Activated CD4-positive, alpha-beta T cell treated with anti-CD3 and anti-CD28 coated beads, Interleukin-2, amount 50 U/mL, for 48 hours (primary cell): ENCODE measurements at places on chromosomes 13 and 19.

GRCh38 chr13:32255724-32256109 is 59.4 kb downstream of the ZAR1L start:
- DNase-seq, result no peak

GRCh38 chr19:41552558-41552957 is 23.4 kb upstream of the CEACAM21 start:
- no peak for DNase-seq

GRCh38 chr13:59247171-59247570 is 916.6 kb downstream of the DIAPH3 start:
- DNase-seq, result no peak

DNA sequence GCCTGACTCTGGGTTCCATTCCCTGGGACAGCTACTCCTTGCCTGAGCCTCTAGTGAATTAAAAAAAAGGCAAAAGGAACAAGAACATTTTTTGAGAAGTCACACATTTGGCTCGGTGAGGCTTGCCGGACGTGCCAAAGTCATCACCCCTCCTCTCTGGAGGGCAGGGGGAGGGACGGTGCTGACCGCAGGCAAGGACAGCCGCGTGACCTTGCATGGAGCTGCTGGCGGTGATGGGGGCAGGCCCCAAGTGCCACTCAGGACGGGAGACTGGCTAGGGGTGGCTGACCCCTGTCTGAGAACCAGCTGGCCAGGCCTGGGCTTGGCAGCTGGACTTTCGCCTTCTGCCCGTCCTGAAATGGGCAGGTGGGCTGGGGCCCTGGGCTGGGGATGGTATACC is 26.4 kb downstream of the MAP2K2 start:
- no peak for DNase-seq

DNA sequence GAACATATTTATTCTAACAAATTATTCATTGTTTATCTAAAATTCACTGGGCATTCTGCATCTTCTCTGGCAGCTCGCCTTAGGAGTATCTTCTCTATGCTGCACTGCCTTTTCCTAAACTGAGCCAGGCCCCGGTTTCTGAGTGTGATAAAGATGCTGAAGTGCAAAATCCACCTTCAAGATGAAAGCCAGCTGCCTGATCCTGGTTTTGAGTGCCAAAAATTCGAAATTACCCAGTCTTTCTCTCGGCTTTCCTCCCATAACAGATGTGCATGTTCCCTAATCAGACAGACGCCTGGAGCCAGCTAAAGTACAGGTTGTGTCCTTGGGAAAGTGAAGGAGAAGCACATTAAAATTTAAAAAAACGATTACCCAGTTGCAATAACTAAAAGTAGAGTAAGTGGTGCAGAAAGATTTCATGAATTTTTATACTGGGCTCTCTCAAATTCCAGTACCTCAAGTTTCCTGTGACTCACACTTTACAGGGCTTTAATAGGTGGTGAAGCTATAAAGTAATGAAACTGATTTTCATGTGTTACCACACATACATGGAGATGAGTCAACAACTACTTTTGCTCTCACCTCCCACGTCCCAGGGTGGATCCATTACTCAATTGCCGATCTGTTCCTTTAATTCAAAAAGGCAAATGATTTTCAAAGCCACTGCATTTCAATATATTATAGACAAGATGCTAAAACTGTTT is 65.0 kb upstream of the GTF2F2 start:
- DNase-seq, result peak; percentile 59

DNA sequence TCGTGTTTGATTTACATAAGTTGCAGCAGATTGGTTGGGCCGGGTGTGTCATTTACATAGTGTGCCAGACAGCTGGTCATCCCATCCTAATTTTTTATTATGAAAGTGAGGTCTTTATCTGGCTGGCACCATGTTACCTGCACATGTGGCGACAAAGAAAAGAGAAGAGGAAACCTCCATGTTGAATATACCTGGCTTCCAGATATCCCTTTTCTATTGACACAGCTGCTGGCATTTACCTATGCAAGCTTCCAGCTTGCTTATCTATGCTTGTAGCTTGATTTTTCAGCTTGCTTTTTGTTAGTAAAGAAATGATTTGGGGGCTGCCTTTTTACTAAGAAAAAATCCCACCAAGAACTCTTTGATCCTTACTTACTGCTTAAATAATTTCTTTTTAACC is 681.3 kb upstream of the SLITRK1 start:
- no peak for DNase-seq

GRCh38 chr19:12698138-12698537 is 1.7 kb upstream of the FBXW9 start:
- DNase-seq, result no peak

GRCh38 chr13:110307767-110308655 is 927 bp downstream of the COL4A2 start:
- DNase-seq, result no peak

- no peak for DNase-seq
These were observed 111.2 kb downstream of the GADD45B start for GRCh38 chr19:2587001-2587719.

DNA sequence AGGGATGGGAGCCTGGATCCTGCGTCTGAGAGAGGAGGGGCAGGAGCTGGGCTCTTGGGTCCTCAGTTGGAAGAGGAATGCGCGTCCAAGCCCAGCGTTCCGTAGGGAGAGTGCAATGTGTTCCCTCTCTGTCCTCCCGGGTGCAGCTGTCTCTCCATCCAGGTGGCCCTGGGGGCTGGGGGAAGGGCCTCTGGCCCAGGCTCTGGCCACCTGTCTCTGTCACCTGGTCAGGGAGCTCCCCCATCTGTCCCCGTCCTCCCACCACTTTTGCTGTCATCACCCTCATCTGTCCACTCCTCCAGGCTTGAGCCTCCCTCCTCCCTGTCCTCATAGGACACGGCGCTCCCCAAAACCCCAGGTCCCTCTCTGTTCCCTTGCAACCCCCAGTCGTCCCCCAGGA is 3.7 kb upstream of the SBK2 start:
- DNase-seq, result no peak

GRCh38 chr13:43648733-43649132 is 138.0 kb downstream of the ENOX1 start:
- no peak for DNase-seq

- peak; percentile 73 for DNase-seq
These were observed 25.9 kb downstream of the RCN3 start for GRCh38 chr19:49553451-49554271.

DNA sequence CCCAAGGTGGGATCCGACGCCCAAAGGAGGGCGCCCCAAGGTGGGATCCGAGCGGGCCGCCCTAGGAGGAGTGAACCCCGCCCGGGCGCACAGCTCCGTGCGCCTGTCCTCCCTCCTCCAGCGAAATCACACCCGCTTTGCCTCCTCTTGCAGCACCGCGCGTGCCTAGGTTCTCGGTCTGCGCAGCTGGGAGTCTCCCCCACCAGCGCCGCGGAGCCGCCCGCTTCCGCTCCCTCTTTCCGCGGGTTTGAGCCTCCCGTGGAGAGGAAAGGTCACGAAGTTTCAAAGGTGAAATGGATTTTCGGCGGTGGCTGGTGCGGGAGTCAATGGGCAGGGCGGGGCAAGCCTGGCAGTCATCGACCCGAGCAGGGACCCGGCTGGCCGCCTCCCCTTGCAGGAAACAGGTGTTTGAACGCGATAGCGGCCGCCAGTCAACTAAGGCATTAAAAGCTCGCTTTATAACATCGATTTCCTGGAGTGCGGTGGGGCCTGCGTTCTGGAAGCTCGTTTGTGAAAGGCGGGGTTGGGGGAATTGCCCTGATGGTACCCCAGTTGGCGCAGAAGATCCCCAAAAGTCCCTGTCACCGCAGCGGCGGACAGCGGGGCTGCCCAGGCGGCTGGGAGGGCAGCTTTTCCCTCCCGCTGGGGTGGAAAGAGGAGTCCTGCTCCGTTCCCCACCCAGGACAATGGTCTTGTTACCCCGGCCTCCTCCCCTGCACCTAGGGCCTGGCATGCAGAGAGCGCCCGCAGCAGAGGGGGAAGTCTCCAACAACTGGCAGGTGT is 9.0 kb upstream of the SOX1 start:
- no peak for DNase-seq

GRCh38 chr19:42185277-42185676 is 32.2 kb downstream of the DEDD2 start:
- no peak for DNase-seq

DNA sequence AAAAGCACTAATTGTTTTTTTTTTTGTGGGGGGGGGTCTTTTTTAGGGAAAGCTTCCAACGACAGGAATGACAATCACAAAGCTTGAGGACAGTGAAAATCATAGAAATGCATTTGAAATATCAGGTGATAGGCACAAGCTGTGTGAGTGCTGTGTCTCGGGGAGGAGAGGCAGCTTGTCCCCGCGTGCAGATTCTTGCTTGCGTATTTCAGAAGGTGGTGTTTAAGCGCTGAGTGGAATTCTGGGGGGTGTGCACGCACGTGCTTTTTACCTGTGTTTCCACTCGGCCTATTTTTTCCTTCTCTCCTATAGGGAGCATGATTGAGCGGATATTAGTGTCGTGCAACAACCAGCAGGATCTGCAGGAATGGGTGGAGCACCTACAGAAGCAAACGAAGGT is 40.2 kb upstream of the TEX29 start:
- DNase-seq, result no peak

GRCh38 chr13:50882816-50883435 is 26.7 kb upstream of the RNASEH2B start:
- DNase-seq, result no peak

GRCh38 chr19:38812009-38812840 is 520 bp downstream of the LGALS4 start:
- DNase-seq, result no peak

DNA sequence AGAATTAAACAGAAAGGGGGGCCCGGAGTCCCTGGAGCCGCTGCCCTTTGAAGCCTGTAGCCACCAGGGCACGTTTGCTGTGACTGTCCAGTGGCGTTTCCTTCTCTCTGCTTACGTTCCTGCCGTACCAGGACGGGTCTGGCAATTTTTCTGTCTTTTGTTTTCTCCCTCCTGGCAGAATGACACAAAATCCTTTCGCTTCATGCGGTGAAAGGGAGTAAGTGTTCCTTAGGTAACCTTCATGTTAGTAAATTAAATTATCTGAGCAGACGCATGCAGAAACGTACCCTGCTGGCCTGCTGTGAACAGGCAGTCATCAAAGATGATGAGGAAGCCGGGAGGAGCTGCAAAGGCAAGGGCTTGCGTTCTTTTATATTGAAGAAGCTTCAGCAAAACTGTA is 299.3 kb upstream of the ARGLU1 start:
- no peak for DNase-seq

- DNase-seq, result no peak
These were observed 6.5 kb upstream of the PTOV1 start for GRCh38 chr19:49844138-49845095.

DNA sequence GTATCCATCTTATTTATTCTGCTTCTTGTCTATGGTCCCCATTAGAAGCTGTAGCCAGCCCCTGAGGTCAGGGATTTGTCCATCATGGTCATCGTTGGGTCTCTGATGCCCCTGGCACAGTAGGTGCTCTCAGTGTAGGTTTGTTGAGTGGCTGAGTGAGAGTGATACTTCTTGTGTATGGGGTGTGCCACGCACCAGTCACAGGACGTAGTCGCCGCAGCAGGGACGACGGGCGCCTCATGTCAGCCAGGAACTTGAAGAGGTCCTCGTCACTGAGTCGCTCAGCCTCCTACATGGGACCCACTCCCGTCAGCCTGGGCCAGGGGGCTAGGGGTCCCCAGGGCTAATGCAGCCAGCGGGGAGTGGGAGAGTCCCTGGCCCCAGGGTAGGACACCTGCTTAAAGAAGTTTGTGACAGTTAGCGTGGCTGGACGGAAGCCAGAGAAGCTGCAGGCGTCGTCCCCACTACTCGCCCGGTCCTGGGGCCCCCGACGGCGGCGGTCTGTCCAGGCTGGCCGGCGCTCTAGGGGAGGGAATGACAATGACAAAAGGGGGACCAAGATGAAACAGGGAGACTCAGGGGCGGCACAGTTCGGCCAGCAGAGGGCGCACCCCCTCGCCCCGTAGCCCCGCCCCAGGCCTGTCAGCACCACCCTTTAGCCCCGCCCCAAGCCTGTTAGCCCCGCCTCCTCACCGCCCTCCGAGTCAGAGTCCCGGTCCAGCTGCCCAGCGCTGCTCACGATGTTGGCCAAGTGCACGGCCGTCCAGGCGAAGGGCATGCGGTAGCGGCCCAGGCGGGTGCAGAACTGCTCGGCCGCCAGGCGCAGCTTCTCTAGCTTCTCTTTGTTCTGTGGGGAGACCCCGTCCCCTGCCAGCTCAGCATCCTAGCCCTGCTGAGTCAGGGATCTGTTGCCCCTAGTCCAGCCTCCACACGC is 3.7 kb downstream of the ANGPTL8 start:
- peak; percentile 95 for DNase-seq

GRCh38 chr13:20370815-20371421 is 138.8 kb upstream of the GJB6 start:
- no peak for DNase-seq

- DNase-seq, result no peak
These were observed 457.7 kb upstream of the SPRY2 start for GRCh38 chr13:80798576-80799133.

DNA sequence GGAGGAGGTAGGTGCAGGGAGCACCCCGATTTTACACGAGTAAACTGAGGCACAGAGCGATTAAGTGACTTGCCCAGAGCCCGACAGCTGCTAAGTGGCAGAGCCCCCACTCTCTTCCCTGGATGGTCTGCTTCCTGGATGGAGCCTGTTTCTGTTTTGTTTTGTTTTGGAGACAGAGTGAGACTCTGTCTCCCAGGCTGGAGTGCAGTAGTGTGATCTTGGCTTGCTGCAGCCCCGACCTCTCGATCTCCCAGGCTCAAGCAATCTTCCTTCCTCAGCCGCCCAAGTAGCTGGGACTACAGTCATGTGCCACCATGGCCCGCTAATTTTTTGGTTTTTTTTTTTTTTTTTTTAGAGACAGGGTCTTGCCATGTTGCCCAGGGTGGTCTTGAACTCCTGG is 17.3 kb downstream of the BICRA start:
- DNase-seq, result no peak

DNA sequence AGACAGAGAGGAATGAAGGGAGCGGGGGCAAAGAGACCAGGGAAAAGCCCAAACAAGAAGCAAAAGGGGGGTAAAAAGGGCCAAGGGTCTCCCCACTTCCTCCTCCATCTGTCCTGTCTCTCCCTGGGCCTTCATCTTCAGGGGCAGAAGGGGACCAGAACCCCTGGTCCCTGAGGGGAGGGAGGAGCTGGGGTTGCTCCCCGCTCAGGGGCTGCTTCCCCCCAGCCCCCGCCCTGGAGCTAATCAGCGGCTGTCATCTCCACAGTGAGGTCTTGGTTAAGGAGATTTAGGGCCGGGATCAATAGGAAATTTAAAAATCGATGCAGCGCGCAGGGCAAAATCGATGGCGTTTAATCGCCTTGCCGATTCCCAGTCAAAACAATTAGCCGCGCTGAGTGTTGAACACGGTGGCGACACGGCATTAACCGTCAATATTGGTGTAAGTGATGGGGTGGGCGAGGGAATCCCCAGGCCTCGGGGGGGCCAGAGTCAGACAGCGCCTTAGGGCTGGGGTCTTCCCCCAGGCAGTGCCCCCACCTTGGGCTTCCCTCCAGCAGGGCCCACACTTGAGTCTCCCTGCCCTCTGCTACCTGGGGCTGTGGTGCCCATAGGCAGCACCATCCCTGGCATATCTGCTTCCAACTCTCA is 29.5 kb upstream of the POU2F2 start:
- no peak for DNase-seq

- no peak for DNase-seq
These were observed 180.7 kb downstream of the STK24 start for GRCh38 chr13:98396071-98396710.

- DNase-seq, result no peak
These were observed 1.5 kb downstream of the DOCK9 start for GRCh38 chr13:98976338-98976737.

GRCh38 chr19:29712744-29713516 is 2.1 kb downstream of the C19orf12 start:
- no peak for DNase-seq
